ENCODE measurements at places on chromosomes 16 and 17. TPM values are rescaled to one million over a fixed set of nuclear protein-coding genes. Genes with fewer than 3 reads are reported as not detected.

The KRT222 gene
- polyA plus RNA-seq = 2.1 TPM

The CES5A gene
- polyA plus RNA-seq = not detected

The PDILT gene
- not detected for polyA plus RNA-seq

The KRT39 gene
- not detected for polyA plus RNA-seq

The NECAB2 gene
- 1.1 TPM for polyA plus RNA-seq

The KRTAP2-3 gene
- polyA plus RNA-seq = not detected

The MYH13 gene
- not detected for polyA plus RNA-seq

The PRAC1 gene
- not detected for polyA plus RNA-seq

DNA sequence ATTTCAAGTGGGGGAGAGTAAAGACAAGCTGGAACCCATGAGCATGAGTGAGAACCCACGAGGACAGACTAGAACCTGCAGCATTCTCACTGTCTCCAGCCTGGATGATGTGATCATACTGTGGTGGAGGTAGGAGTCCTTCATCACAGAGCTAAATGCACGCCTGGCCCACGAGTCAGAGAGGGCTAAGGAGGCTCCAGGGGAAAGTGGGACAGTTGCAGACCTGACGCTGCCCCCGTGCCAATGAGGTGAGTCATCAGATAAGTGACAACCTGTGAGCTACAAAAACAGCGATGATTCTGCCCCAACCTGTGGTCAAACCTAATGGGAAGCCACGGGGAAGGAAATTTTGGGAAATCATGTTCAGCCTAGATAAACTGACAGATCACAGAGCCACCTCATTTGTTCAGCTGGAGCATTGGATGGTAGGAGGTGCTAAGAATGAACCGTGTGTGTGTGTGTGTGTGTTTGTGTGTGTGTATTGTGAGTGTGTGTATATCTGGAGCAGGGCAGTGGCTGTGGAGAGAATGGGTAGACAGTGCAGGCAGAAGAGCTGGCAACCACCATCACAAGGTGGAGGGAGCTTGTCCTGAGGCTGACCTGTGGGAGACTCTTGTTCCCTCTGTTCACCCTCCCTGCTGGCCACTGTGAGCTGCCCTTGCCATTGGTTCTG lies 131.8 kb downstream of the UTP18 start:
- peaks cover 5% of the 10 kb centered on the region for H3K27me3 ChIP-seq
- no peak overlapping the region for H3K27ac ChIP-seq
- no peak overlapping the region for H3K4me3 ChIP-seq
- no peaks in the 10 kb centered on the region for H3K4me1 ChIP-seq
- H3K36me3 ChIP-seq = no peaks in the 10 kb centered on the region

DNA sequence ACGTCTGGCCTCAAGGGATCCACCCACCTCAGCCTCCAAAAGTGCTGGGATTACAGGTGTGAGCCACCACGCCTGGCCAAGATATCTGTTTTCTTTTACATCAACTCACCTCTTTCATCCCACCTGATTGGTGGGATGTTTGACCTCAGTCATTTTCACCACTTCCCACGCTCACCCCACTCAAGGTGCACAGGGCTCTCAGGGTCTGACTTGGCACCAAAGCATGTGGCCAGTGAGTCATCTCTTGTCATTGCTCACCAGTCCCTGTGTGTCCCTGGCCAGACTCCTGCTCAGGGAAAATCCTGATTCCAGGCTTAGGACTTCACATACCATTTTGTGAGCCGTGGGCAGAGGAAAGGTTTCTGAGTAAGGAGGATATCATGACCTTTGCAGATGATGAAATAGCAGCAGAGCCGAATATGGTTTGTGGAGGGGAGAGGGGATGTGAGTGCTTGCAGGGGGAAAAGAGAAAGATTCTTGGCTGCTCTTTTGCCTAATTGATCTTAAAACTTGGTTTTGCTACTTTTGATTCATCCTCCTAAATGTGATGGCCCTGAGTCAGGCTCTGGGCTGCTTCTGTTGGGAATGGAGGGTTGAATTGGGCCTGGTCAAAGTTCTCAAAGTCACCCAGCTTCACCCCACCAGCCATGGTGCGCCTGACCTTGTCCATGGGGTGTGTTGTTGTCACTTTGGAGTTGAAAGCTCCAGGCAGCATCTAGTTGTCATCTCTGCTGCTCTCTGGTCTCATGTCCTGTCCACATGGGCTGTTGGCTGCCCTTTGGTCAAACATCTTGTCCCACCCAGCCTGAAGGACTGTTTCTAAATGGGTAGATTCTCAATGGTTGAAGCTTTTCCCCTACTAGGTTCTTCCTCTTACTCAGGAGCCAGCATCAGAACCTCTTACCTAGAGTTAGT lies 6.0 kb upstream of the KCNH6 start:
- H3K27me3 ChIP-seq = peaks cover 5% of the 10 kb centered on the region
- H3K36me3 ChIP-seq = no peaks in the 10 kb centered on the region
- no peak overlapping the region for H3K27ac ChIP-seq
- H3K4me3 ChIP-seq = no peak overlapping the region
- DNase-seq = no peak

GRCh38 chr16:3850544-3850899 lies 30.0 kb downstream of the CREBBP start:
- H3K4me3 ChIP-seq = no peak overlapping the region
- no peaks in the 10 kb centered on the region for H3K27me3 ChIP-seq
- no peaks in the 10 kb centered on the region for H3K4me1 ChIP-seq
- no peak overlapping the region for H3K27ac ChIP-seq
- H3K36me3 ChIP-seq = no peaks in the 10 kb centered on the region

DNA sequence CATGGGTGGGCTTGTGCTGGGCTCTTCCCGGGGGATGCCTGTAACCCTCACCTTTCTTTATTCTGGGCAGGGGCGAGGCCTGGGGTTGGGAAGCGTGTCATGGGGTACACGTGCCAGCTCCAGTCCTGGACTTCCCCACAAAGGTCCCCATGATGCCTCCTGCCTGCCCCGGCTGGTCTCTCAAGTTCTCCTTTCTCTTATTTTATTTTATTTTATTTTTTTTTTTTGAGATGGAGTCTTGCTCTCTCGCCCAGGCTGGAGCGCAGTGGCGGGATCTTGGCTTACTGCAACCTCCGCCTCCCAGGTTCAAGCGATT lies 8.6 kb downstream of the ATP2A3 start:
- H3K36me3 ChIP-seq = no peaks in the 10 kb centered on the region
- DNase-seq = no peak
- H3K4me3 ChIP-seq = no peak overlapping the region
- H3K27me3 ChIP-seq = no peaks in the 10 kb centered on the region
- no peak overlapping the region for H3K27ac ChIP-seq

DNA sequence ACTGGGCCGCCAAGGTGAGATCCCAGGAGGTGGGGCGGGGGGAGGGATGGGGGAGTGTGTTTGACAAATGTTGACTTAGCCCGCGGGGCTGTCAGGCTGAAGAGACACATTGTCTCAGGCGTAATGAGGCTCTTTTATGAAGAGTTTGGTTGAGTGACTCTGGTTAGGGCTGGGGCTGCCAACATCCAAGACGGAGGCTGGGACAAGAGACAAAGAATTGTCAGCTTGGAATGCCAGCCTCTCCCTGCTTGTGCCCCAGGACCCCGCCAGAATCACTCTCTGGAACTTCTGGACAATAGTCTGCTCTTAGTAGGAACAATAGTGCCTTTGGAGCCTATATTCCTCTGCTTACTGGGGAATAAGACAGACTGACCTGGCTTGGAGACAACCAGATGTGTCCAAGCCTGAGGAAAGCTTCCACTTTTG lies 24.0 kb downstream of the PCTP start:
- no peaks in the 10 kb centered on the region for H3K36me3 ChIP-seq
- H3K27me3 ChIP-seq = no peaks in the 10 kb centered on the region
- no peak overlapping the region for H3K4me3 ChIP-seq
- H3K4me1 ChIP-seq = no peaks in the 10 kb centered on the region

DNA sequence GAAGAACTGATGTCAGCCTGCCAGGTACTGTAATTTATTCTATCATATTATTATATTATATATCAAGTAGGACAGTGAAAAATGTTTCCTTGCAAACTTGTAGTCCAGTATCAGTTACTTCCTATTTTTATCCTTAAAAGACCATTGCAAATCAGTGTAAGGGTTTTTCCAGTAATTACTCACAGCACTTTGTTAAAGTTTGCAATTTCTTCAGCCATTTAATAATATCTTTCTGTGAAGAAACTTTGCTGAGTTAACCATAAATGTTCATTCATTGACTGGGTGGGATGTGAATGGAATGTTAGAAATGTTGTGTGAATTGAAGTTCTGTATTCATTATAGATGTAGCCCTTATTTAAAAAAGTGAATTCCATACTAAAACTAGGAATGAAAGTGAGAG lies 26.7 kb downstream of the HAPSTR1 start:
- no peak for DNase-seq
- no peaks in the 10 kb centered on the region for H3K36me3 ChIP-seq
- peaks cover 9% of the 10 kb centered on the region for H3K4me1 ChIP-seq
- H3K27ac ChIP-seq = no peak overlapping the region
- H3K4me3 ChIP-seq = no peak overlapping the region
- H3K27me3 ChIP-seq = no peaks in the 10 kb centered on the region

GRCh38 chr17:48818361-48818841 lies 1.4 kb upstream of the TTLL6 start:
- no peaks in the 10 kb centered on the region for H3K36me3 ChIP-seq
- no peak overlapping the region for H3K4me3 ChIP-seq
- H3K27me3 ChIP-seq = peaks cover 6% of the 10 kb centered on the region

- peak; percentile 40 for DNase-seq
- H3K4me1 ChIP-seq = peaks cover 36% of the 10 kb centered on the region
- no peak overlapping the region for H3K4me3 ChIP-seq
- no peaks in the 10 kb centered on the region for H3K27me3 ChIP-seq
These were observed 18.4 kb upstream of the ITGA3 start for GRCh38 chr17:50037321-50038107.

DNA sequence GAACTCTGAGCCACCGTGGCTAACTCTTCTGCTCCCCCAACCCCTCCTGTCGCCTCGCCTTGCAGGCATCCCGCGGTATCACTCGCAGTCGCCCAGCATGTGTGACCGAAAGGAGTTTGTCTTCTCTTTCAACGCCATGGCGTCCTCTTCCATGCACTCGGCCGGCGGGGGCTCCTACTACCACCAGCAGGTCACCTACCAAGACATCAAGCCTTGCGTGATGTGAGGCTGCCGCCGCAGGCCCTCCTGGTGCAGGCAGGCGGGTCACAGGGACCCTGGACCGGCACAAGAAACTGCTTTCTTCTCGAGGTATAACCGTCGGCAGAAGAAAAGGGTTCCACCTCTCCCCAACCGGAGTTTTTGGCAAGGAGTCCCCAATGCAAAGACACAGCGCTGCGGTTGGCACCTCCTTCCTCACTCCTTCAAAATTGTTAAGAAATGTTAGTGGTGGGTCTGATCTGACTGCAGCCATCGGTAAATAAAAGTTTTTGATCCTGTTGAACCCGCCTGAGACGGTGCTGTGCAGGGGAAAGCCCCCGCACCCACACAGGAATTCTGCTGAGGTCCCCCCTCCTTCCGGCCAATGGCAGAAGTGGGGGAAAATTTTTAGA lies 2.6 kb downstream of the FOXF1 start:
- peak overlapping the region; percentile 10 for H3K4me3 ChIP-seq
- no peaks in the 10 kb centered on the region for H3K36me3 ChIP-seq
- DNase-seq = no peak
- H3K27me3 ChIP-seq = peaks cover 82% of the 10 kb centered on the region
- peak overlapping the region; percentile 99 for H3K27ac ChIP-seq
- peaks cover 15% of the 10 kb centered on the region for H3K4me1 ChIP-seq

DNA sequence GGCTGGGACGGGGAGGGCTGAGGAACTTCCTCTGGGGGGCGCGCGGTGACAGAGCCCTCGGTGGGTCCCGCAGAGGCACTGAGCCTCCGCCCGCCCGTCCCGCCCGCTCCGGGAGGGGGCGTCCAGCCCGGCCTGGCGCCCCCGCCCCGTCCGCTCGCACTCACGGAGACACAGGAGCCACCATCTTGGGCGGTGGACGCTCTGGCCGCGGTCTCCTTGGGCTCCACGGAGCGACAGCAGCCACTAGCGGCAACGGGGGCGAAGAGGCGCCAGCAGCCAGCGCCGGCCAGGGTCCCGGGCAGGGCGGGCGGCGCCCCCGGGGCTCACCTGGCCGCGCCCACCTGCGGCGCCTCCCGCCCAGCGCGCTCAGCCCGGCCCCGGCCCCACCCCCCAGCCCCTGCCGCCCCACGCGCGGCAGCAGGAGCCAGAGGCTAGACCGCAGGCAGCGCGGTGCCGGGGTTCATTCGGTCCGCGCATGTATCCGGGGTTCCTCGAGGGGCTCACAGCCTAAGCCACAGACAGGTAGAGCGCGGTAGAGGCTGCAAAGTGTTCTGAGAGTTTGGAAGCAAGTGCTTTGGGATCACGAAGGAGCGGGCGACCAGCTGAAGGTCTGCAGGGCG lies at the start of gene C17orf113:
Gene C17orf113 (minus strand): TSS at position 209 of the 620 bp plus-strand sequence. CDS start 7,225 bp downstream, outside the sequence.
- no peaks in the 10 kb centered on the region for H3K36me3 ChIP-seq
- peaks cover 7% of the 10 kb centered on the region for H3K4me1 ChIP-seq
- peak; percentile 86 for DNase-seq
- peaks cover 18% of the 10 kb centered on the region for H3K27me3 ChIP-seq
- H3K4me3 ChIP-seq = peak within 1 kb of the TSS; percentile 87
- H3K27ac ChIP-seq = peak within 1 kb of the TSS; percentile 58

DNA sequence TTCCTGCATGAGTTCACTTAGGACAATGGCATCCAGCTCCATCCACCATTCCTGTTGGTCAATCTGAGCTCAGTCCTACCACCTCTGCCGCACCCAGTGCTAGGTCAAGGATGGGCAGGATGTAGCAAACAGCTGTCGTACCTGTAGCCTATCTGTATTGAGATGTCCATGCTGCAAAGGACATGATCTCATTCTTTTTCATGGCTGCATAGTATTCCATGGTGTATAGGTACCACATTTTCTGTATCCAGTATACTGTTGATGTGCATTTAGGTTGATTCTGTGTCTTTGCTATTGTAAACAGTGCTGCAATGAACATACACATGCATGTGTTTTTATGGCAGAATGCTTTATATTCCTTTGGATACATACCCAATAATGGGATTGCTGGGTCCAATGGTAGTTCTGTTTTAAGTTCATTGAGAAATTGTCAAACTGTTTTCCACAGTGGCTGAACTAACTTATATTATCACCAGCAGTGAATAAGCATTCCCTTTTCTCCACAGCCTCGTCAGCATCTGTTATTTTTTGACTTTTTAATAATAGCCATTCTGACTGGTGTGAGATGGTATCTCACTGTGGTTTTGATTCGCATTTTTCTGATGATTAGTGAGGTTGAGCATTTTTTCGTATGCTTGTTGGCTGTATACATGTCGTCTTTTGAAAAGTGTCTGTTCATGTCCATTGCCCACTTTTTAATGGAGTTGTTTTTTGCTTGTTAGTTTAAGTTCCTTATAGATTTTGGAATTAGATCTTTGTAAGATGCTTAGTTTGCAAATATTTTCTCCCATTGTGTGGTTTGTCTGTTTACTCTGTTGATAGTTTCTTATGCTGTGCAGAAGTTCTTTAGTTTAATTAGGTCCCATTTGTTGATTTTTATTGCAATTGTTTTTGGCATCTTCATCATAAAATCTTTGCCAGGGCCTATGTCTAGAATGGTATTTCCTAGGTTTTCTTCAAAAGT lies 7.2 kb upstream of the MRTFB start:
- H3K4me1 ChIP-seq = no peaks in the 10 kb centered on the region
- DNase-seq = no peak
- no peaks in the 10 kb centered on the region for H3K27me3 ChIP-seq
- H3K36me3 ChIP-seq = no peaks in the 10 kb centered on the region
- no peak overlapping the region for H3K27ac ChIP-seq
